ENCODE measurements at places on chromosomes 6 and 20.

GRCh38 chr20:24403406-24403805, 66.0 kb upstream of the SYNDIG1 start:
- DNase-seq, result no peak

- no peak for DNase-seq
These were observed 159.5 kb downstream of the MRPL14 start for GRCh38 chr6:43967719-43968091.

DNA sequence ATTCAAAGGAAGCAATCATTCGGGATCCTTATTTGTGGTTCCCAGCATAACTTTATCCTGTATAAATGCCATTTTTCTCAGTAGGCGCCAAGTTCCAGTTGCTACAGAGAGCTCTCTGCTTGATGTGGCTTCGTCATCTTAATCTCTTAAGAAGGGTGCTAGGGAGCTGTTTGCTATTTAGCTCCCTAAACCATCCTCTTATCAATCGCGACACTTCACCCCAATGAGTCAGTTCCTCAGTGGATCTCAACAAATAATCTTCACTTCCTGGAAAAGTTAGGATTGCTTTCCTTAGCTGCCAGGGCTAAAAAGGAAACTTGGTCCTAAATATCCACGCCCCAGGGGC, 1.3 kb upstream of the NKAIN2 start:
- no peak for DNase-seq

DNA sequence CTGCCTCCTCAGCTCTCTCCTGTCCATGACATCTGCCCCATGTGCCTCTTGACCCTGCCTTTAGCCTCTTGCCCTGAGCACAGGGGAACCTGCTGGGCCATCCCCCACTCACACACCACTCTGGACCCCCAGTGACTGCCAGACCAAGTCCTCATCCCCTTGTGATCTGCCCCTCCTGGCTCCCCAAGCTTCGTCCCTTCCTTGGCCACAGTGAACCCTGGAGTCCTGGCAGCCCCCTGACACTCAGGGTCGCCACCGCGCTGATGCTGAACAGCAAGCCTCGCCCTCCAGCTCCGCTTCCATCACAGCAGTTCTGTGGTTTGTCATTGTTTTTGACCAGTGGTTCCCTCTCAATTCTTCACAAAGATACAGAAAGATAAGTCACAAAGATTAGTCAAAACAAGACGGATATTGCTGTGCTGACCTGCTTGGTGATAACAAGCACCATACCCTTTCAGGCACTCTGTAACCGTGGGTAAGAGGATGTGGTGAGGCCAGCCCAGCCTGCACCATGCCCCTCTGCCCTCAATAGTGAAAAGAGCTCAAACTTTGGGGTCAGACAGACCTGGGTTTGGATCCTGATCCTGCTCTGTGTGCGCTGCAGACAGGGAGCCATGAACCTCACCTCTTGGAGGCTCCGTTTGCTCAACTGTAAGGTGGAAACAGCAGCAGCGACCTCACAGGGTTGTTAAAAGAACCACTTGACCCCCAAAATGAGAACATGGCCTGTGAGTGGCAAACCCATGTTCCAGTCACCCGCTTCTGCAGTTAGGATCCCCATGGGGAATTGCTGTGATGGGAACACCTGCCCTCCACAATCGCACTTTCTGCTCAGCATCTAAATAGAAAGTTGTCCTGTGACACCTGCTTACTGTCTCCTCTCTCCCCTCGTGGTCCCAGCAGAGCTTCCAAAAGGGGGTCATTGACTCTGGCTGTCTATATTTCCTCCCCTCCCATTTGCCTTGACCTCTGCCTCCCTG, 114.5 kb downstream of the TOX2 start:
- DNase-seq, result no peak

DNA sequence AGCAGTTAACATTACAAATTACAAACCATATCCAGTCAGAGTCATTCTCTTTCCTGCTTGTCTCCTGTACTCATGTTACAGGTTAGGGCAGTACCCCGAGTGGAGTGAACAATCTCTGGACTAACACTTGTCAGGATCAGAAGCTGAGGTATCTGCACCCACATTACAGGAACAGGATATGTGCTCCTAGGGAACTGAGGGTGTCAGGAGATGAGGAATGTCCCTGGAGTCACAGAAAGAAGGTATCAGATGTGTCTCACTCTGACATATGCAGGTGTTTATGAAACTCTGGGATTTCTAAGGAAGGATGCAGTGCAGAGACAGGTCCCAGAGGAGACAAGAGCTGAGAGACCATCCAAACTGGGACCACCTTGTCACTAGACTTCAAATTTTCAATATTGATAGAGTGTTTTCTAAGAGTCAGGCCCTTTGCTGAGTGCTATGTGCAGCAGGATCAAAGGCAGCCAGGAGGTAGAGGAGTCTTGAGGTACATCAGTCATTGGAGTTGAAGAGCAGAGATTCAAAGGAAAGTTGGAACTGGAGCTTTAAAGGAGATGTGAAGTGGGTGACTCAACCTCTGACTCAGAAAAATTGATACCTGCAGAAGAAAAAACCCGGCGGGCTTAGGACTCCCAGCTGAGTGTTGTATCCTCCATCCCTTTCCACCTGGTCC, 12.6 kb downstream of the HLA-DPB1 start:
- no peak for DNase-seq

DNA sequence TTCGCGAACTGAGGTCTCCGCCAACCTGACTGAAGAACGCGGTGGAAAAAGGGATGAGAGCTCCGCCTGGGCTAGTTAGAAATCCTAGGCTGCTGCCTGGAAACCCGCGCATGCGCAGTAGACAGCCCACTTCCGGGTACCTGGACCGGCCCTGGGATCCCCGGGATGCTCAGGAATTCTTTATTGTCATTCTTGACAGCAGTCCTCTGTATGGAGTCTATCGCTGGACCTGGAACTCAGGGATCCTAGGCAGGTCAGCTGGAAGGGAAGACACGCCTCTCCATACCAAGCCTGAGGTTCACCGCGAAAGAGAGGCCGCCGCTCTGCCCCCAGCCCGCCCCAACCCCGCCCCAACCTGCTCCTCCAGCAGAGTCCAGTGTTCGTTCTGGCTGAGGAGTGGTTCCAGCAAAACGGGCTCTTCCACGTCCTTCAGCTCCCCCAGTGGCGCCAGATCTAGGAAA, 1379.2 kb upstream of the DEFB115 start:
- DNase-seq, result no peak

- no peak for DNase-seq
These were observed 295.6 kb upstream of the PLN start for GRCh38 chr6:118252474-118252873.

- DNase-seq, result no peak
These were observed 51.7 kb downstream of the RBM38 start for GRCh38 chr20:57442888-57443239.

Data from CD4-positive, alpha-beta T cell treated with Interferon gamma for 1 hour (primary cell).